ENCODE measurements at places on chromosomes 1 and 21.

- no peak for DNase-seq
These were observed 3.3 kb downstream of the ZBTB18 start for GRCh38 chr1:244054247-244054923.

DNA sequence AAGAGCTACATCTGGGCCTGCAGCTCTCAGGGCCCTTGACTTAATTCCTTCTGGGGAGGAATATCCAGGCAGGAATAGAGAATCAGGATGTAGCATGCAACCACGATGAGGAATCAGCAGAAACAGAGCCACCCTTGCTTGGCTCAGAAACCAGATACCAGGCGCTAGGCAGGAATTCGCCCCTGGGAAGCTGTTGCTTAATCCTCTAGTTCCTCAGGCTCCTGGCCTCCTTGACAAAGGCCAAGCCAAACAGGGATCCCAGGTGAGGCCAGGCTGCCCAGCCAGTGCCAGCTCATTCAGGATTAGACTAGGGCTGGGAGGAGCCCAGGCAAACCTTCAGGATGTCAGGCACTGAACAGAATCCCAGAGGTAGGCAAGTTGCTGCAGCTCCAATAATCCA, 48.2 kb upstream of the IRF2BP2 start:
- DNase-seq, result no peak

DNA sequence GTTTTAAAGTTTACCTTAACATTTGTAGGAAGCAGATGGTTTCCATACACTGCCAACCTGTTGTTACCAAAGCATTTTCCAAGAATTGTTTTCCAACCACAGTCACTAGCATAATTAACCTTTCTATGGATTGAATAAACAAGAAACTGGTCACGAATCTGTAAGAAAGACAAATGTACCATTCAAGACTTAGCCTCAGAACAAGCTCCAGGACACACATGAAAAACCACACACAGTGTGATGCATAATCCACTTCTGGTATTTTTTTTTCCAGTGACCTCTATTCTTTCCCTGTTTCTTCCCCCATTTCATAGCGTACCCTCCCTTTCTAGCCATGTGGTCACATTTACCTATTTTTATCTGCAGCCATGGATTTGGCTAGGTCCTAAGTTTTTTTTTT, 29.6 kb upstream of the C1orf87 start:
- no peak for DNase-seq

GRCh38 chr1:85952460-85952859, 204.1 kb downstream of the COL24A1 start:
- no peak for DNase-seq

DNA sequence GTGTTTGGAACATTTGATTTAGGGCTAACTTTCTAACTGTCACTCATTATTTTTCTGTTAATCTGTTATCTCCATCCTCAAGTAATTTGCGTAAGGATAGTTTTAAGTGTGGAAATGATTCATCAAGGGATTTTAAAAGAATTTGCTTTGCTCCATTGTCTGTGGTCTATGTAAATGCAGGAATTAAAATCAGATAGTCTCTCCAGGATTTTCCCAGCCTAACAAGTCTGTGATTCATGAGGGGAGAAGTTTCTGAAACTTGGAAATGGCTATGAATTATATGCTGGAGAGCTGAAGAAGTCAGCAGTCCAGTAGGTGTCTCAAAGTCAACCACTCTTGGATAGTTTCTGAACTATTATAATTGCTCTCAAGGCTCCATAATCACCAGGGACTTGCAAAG, 264.5 kb downstream of the MRPL39 start:
- no peak for DNase-seq

- DNase-seq, result no peak
These were observed 241.0 kb downstream of the FMN2 start for GRCh38 chr1:240332672-240333071.

DNA sequence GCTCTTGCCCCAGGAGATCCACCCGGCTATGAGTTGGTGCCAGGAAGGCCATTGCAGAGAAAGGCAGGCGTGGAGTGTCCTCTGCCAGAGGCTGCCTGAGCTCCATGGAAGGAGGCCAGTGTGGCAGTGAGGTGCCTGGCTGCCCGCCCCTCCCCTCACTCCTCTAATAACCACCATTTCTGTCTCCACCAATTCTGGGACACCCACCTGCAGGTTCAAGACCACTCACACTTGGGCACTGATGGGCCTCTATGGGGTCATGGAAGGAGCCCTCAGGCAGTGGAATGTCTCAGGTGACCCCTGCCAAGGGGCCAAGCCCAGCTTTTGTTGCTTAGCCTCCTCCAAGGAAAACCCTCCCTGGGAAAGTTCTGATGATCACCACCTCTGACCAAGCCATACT, 731.6 kb downstream of the MATN1 start:
- DNase-seq, result no peak

DNA sequence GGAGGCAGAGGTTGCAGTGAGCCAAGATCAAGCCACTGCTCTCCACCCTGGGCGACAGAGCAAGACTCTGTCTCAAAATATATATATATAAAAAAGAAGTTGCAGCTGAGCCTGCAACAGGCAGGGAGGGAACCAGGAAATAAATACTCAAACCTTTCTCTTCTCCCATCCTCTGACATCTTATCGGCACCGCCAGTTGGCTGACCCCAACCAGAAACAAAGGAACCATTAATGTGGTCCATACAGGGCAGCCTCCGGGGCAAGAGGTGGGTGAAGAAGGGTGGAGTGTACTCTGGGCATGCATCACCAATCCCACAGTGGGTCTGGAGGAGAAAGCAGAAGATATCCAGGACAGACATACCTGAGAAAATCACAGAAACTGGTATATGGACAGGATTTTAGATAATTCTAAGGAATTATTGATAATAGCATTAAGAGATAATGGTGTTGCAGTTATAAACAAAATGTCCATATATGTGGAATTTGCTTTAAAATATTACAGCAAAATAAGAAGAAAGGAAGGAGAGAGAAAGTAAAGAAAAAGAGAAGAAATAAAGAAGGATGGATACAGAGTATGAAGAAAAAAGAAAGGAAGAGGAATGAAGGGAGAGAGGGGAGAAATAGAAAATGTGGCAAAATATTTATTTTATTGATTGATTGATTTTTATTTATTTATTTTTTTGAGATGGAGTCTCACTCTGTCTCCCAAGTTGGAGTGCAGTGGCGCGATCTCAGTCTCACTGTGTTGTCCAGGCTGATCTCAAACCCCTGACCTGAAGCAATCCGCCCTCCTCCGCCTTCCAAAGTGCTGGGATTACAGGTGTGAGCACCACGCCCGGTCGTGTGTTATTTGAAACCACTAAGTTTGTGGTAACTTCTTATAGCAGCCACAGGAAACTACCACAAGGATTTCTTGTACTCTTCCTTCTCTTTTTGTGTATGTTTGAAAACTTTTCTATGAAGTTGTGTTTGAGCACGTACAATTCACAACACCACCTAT, 4.1 kb upstream of the PTAFR start:
- DNase-seq, result no peak

GRCh38 chr1:18360251-18360650, 120.5 kb upstream of the KLHDC7A start:
- DNase-seq, result no peak

- DNase-seq, result no peak
These were observed 53.3 kb downstream of the MDM4 start for GRCh38 chr1:204569478-204569877.

DNA sequence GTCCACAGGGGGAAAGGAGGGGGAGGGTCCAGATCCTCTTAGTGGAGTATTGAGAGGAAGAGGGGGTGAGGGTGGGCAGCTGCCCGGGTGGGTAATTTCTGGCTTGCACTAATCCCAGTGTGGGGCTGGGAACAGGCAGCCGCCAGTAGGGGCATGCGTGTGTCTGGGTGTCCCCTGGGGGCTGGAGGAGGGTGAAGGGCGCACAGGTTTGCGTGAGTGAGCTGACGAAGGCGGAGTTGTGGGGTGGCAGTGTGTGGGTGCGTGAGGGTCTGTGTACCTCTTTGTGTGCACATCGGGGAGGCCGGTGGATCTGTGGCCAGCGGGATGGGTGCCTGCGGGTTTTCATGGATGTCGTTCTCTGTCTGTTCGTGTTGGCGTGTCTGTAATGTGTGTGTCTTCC, 97.3 kb downstream of the PAX7 start:
- no peak for DNase-seq

DNA sequence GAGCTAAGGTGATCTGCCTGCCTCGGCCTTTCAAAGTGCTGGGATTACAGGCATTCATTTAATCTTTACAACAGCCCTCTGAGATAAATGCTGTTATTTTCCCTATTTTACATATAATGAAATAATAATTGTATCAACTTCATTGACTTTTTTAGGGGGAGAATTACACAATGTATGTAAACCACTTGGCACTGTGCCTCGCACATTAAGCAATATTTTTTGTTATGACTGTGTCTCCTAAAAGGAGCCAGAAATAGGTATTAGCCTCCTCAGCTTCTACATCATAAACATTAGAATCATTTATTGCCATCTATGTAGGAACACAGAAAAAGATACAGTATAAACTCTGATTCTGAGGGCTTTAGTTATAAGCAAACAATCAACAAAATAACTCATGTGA, 1.1 kb upstream of the DNAJC28 start:
- DNase-seq, result no peak

DNA sequence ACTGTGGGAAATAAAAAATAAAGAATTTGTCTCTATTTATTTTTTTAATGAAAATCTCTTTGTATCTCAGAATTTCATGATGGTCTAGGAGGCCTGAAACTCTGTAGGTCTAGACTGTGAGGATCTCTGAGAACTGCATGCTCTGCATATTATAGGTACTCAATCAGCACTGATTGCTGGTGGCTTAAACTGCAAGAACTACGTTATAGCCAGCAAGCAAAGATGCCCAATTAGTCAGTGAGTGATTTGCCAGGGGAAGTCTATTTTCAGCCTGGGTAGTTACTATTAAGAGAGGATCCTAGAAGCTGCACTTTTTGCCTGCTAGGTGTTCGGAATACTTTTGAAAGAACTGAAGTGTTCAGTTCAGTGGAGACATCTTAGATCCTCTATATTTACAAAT, 87.4 kb downstream of the GPR52 start:
- no peak for DNase-seq

DNA sequence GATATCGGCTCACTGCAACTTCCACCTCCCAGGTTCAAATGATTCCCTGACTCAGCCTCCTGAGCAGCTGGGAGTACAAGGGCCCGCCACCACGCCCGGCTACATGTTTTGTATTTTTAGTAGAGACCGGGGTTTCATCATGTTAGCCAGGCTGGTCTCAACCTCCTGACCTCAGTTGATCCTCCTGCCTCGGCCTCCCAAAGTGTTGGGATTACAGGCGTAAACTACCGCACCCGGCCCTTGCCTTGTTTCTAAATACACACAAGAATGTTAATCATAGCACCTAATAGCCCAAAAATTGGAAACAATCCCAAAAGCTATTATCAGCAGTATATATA, 1.2 kb upstream of the MSTO1 start:
- no peak for DNase-seq

GRCh38 chr1:101165532-101165931, 71.3 kb upstream of the S1PR1 start:
- DNase-seq, result no peak

GRCh38 chr1:3590139-3590763, 21.1 kb downstream of the MEGF6 start:
- no peak for DNase-seq

DNA sequence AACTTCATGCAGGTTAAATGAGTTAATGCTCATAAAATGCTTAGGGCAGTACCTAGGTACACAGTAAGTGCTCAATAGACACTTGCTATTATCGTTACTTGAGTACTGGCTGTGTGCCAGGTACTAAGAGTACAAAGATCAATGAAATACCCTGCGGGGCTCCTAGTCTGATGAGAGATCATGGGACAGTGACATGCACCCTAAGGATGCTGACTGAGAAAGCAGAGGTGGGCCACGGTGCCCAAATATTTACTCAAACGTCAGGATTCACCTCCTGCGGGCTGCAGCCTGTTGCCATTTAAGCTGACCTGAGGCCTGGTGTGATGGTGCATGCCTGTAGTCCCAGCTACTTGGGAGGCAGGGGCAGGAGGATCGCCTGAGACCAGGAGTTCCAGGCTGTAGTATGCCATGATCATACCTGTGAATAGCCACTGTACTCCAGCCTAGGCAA, 19.8 kb upstream of the LUZP1 start:
- DNase-seq, result no peak

GRCh38 chr21:29121759-29122158, 8.7 kb upstream of the MAP3K7CL start:
- DNase-seq, result no peak

GRCh38 chr1:231612393-231613089, 14.0 kb upstream of the DISC1 start:
- DNase-seq, result no peak

DNA sequence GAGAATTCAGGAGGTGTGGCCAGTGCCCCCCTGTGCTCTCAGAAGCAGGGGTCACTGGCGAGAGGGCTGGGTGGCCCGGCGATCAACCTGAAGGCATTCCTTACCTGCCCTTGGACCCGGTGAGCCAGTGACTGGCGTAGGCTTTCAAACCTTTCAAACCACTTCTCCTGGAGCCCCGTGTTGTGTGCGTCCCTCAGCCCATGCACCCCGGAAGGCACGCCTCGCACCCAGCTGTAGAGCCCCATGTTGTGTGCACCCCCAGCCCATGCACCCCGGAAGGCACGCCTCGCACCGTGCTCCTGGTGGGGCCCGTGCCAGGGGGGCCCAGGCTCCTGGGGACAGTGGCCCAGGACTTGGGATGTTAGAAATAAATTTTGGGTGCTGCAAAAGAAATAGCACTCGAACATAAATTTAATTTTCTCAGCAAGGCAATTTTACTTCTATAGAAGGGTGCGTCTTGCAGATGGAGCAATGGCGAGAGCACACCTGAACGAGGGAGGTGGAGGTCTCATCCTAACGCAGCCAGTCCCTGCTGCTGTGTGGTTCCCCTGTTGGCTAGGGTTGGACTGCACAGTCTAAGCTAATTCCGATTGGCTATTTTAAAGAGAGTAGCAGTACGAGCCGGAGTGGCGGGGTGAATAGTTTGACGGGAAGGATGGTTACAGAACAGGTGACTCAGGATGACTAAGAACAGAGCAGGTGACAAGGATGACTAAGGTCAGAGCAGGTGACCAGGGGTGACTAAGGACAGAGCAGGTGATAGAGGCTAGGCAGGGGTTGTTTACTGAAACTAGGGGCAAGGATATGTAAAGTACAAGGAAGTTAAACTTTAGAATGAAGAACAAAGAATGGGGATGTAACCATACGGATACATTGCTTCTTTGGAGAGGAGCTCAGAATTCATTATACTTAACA, 47.4 kb downstream of the PRKCZ start:
- DNase-seq, result no peak

DNA sequence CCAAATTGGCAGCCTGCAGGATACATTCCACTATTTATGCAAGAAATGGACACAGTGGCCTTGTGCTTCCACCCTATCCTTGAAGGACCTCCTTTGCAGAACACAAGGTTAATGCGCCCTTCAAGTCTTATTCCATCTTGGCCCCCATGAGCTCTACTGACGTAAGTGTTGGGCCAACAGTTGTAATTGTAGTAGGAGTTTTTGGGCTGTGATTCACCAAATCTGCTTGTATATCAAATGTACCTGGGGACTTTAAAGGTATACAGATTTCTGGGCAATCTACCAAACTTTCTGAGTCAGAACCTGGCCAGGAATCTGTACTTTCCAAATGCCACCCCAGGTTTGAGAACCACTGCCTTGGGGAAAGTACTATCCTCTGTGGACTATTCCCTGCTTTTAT, 100.9 kb upstream of the MARK1 start:
- no peak for DNase-seq

All from activated naive CD4-positive, alpha-beta T cell treated with anti-CD3 and anti-CD28 coated beads, Interleukin-2, amount 50 U/mL, for 72 hours (primary cell).